ENCODE measurements at places on chromosomes 2 and 18.
A peak's percentile ranks its signal among the peaks of the same experiment; 100 is the strongest.

DNA sequence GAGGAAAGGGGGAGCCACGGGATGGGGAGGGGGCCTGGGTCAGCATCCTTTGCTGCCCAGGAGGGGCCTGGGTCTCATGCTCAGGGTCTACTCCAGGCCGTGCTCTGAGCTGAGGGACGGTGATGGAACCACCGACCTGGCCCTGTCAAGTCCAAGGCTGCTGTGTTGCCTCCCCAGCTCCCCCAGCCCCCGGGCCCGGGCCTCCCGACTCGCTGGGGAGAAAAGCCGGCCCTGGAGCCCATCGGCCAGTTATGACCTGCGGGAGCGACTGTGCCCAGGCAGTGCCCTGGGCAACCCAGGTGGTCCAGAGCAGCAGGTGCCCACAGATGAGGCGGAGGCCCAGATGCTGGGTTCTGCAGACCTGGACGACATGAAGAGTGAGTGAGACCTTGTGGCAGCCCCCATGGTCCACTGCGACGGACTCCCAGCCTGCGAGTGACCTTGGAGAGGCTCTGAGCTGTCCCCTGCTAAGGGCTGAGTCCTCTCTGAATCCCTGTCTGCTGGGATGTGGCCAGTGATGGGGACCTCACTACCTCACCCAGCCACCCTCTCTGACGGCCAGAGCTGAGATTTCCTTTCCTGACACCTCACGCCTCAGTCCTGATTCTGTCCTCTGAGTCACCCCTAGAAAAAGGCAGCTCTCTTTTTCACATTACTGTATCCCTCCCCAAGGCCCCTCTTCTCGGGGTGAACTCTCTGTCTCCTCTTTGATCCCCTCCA, 2.7 kb downstream of the SLC4A3 start:
- DNase-seq = no peak

DNA sequence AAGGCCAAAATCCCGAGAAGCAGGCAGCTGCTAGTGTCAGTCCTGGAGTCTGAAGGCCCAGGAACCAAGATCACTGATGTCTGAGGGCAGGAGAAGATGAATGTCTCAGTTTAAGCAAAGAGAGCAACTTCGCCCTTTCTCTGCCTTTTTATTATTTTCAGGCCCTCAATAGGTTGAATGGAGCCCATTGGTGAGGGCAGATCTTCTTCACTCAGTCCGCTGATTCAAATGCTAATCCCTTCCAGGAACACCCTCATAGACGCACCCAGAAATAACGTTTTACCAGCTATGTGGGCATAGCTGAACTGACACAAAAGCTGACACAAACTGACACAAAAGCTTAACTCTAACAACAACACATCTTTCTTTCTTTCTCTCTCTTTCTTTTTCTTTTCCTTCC, 78.0 kb upstream of the KCNJ3 start:
- DNase-seq = no peak

GRCh38 chr2:99776206-99776905, 286.5 kb upstream of the REV1 start:
- no peak for DNase-seq

DNA sequence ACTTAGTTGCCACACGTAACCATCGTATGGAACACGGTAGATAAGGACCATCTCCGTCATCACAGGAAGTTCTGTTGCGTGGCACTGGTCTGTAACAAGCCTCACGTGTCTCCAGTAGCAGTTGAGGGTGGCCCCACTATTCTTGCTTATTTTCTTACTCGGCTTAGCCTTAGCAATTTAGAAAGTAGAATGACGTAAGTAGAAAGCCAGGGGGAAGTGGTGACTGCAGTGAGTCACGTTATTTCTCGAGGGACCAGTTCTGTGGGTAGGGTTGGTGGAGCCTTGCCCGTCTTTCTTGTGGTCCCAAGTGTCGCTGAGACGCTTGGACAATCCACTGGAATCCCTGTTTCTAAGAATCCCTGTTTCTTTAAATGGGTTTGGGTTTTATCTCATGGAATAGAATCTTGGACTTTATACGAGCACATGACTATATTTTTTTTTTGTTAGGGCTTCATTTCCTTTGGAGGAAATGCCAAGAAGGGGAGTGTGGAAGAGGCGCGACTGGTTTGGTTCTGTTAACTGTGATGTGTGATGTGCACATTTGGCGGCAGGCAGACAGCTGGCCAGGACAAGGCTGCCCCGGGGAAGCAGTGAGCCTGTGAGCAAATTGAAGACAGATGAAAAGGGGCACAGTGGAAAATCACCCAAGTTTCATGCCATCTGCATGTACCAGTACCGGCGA, 96.2 kb downstream of the CABLES1 start:
- DNase-seq = peak; percentile 56

- DNase-seq = no peak
These were observed 98.7 kb upstream of the SLC66A3 start for GRCh38 chr2:11056614-11057013.

- DNase-seq = no peak
These were observed 1459.8 kb upstream of the ACVR2A start for GRCh38 chr2:146385031-146385430.

DNA sequence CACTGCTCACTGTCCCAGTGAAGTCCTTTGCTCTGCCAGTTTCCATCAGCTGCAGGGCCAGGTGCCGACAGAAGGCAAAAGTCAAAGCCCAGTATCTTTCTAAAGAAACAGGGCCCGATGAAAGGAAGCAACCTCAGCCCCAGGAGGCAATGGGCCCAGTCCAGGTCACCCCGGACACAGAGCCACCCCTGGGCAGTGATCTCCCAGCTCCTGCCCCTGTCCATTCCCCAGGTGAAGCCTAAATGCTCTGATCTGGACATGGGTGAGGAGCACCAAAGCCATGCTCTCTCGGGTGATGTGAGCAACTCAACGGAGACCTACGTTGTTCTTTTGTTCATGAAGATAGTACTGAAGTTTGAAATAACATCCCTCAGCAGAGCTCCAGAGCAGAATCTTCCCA, 61.6 kb downstream of the HDAC4 start:
- no peak for DNase-seq

DNA sequence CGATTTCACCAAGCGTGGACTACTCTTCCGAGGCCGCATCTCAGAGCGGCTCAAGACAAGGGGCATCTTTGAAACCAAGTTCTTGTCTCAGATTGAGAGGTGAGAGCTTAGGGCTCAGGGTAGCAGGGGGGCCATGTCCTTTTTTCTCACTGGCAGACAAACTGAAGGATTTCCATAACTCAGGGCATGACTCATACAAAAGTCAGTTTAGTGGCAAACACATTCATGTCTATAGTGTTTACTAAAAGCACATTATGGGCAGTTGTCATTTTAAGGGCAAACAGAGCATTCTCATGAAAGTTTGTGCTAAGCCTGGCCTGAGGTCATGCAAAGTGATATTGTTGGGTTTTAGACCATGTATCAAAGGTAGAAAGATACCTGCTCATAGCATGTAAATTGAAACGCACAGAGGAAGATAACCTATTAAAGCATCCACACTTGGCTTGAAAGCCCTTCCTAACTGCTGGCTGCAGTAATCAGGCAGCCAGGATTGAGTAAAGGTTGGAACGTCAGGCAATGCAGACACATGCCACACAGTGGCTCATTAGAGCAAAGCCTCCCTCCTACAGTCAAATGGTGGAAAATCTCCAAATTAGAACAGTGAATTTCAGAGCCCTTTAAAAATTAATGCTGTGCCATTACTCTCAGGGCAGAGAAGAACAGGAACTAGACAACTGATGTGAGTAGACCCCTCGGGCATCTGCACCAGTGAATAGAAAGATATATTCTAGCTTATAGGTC, 54.2 kb downstream of the HK2 start:
- DNase-seq = no peak

GRCh38 chr2:231666171-231667095, 41.9 kb upstream of the PTMA start:
- no peak for DNase-seq

- DNase-seq = no peak
These were observed 133.0 kb upstream of the TLK1 start for GRCh38 chr2:171293661-171294060.

DNA sequence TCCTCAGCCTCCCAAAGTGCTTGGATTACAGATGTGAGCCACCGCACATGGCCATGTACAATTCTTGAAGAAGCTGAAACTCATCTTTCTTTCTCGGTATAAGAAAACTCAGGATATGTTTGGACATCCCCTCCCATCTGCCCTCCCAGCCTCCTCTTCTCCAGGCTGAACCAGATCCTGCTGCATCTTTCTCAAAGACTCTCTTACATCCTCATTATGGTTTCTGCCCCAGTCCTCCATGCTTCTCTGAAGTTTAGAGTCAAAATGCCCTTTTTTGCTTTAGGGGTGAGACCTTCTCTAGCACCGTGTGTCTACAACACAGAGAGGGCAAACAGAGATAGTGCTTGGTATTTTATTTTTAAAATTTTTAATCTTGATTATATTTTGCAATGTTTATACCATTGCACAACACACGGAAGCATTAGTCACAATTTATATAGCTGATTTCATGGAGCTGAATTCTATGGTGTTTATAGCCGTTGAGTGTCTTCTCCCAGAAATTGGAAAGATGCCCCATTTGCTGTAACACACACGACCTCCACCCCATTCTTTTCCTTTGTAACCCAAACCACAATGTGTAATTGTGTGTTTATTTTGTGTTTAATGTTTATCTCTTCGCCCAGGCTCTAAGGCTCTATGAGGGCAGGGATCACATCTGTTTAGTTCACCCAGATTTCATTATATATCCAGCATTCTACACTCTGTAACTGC, 206.0 kb upstream of the TNP1 start:
- no peak for DNase-seq

DNA sequence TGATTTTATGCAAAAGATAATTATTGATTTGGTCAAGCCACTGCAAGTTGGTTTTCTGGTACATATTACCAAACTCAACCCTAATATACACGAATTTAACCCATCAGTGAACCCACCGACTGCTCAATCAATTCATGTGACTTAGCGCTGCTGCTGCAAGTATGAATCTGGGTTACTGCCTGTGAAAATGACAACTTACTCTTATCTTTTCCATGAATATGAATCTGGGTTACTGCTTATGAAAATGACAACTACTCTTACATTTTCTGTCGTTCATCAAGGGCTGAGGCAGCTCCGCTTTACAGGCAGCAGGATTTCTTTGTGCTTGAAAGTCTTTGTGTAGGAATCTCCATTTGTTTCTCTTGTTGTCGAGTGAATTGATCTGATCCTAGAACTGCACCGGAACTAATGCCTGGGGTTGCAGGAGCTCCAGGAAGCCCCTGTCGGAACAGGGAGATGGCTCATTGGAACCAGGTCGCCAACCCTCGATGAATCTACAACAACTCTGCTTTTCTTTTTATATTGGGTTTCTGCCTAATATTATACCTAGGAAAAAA, 22.1 kb upstream of the ALKAL2 start:
- no peak for DNase-seq

DNA sequence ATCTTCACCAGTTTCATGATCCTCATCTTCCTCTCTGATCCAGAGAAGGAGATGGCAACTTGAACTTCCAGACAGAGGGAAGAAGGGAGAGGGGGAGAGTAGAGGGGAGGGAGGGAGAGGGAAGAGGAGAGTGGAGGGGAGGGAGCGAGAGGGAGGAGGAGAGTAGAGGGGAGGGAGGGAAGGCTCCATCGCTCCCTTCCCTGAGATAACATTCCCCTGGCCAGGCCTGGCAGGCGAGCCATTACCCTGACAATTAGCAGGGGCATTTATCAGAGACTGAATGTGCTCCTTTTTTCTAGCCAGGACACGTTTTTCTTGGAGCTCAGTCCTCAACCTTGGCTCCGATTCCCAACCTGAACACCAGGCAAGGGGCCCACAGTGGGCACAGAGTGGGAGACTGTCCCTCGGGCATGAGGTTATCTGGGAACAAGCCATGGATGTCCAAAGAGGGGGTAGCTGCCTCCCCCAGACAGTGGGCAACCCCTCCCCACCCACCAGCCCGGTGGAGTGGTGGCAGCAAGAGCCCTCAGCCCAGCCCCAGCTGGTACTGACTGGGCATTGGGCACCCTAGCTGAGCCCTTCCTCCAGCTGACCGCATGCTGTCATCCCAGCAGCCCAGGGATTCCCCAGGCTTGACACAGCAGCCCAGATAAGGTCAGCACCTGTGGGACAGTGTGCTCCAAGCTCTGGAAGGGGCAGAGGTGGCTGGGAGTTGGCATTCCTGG, 81.8 kb downstream of the TNS1 start:
- DNase-seq = no peak

- DNase-seq = no peak
These were observed 65.6 kb downstream of the MYCN start for GRCh38 chr2:16005816-16006536.

GRCh38 chr2:66101206-66101605, 333.7 kb upstream of the MEIS1 start:
- DNase-seq = no peak

- peak; percentile 48 for DNase-seq
These were observed 27.2 kb upstream of the PTPN2 start for GRCh38 chr18:12911025-12911928.

DNA sequence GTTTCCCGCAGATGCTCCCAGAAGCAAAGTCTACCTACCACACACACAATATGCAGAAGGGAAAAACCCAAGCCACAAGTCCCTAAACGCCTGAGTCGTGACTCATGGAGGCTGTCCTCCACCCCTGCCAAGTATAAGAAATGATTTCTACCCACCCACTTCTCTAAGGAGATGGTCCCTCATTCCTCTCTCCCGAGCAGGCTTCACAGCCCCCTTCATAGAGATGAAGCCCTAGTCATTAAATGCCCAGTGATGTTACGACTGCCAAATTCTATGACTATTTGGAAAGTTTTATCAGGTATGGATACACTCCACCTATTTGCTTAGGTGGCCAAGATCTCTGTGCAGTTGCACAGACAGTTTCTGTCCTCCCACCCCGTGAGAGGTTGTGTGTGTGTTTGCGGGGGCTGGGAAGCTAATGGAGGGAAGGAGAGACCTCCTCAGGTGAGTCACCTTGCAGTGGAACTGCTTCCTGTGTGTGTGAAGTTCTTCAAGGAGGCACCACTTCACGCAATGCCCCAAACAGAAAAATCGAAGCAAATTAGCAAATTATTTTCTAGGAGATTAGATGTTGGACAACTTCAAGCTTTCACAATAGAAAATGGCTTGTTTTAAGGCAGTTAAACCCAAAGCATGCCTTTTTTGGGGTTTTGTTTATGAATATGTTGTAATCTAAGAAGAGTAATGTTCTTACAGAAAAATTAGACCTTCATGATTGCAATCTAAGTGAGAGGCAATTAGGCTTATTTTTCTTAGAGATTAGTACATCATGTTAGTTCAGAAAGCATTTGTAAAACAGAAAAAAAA, 175.2 kb downstream of the TGIF1 start:
- DNase-seq = peak; percentile 42

DNA sequence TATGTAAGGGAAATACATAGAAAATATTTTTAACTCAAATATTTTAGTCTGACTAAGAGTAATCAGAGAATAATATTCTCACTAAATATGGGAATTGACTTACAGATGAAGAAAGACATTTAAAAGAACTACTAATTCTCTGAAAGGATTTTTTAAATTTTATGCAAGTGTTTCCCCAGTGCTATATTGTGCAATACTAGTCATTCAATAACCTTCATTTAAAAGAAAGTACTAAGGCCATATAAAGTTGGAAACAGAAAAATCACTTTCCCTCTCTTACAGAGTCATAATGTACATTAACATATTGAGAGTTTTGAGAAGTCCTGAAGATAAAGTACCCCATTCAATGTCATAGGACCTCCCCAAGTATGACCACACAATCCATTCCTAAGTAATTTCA, 584.6 kb upstream of the ACVR2A start:
- DNase-seq = no peak

GRCh38 chr2:70999362-70999761, 4.7 kb upstream of the TEX261 start:
- no peak for DNase-seq

- no peak for DNase-seq
These were observed 14.9 kb downstream of the NLRC4 start for GRCh38 chr2:32249731-32250236.

- no peak for DNase-seq
These were observed 2.5 kb upstream of the HS6ST1 start for GRCh38 chr2:128320906-128321771.

- no peak for DNase-seq
These were observed 303.7 kb upstream of the HS6ST1 start for GRCh38 chr2:128622371-128622770.

Measured in stimulated activated CD8-positive, alpha-beta memory T cell treated with anti-CD3 and anti-CD28 coated beads, Interleukin-4, amount 100 ng/mL, for 24 hours (primary cell).